Mesendoderm (in vitro differentiated cells): ENCODE measurements at places on chromosomes 5 and 9.

GRCh38 chr5:106380736-106381135 lies 1290.0 kb downstream of the EFNA5 start:
- no peak for DNase-seq

DNA sequence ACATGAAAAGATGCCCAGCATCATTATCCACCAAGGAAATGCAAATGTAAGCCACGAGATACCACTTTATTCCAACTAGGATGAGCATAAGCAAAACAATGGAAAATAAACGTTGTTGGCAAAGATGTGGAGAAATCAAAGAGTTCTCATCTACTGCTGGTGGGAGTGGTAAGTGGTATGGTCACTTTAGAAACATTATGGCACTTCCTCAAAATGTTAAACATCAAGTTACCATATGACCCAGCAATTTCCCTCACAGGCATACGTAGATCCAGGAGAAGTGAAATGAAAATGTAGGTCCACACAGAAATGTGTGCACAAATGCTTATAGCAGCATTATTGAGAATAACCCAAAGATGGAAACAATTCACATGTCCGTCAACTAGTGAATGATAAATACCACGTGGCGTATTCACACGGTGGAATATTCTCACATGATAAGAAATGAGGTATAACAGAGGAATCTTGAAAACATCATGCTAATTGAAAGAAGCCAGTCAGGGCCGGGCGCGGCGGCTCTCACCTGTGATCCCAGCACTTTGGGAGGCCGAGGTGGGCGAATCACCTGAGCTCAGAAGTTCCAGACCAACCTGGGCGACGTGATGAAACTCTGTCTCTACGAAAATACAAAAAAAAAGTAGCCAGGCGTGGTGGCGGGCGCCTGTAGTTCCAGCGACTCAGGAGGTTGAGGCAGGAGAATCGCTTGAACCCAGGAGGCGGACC lies 16.4 kb upstream of the FLT4 start:
- no peak for DNase-seq

GRCh38 chr9:114930056-114930812 lies at the start of gene TNFSF8:
TSS of gene TNFSF8 (minus strand) at chr9:114930591. CDS start at chr9:114930303, 288 bp downstream.
- DNase-seq, result no peak

- no peak for DNase-seq
These were observed 10.9 kb downstream of the HK3 start for GRCh38 chr5:176888016-176888864.

DNA sequence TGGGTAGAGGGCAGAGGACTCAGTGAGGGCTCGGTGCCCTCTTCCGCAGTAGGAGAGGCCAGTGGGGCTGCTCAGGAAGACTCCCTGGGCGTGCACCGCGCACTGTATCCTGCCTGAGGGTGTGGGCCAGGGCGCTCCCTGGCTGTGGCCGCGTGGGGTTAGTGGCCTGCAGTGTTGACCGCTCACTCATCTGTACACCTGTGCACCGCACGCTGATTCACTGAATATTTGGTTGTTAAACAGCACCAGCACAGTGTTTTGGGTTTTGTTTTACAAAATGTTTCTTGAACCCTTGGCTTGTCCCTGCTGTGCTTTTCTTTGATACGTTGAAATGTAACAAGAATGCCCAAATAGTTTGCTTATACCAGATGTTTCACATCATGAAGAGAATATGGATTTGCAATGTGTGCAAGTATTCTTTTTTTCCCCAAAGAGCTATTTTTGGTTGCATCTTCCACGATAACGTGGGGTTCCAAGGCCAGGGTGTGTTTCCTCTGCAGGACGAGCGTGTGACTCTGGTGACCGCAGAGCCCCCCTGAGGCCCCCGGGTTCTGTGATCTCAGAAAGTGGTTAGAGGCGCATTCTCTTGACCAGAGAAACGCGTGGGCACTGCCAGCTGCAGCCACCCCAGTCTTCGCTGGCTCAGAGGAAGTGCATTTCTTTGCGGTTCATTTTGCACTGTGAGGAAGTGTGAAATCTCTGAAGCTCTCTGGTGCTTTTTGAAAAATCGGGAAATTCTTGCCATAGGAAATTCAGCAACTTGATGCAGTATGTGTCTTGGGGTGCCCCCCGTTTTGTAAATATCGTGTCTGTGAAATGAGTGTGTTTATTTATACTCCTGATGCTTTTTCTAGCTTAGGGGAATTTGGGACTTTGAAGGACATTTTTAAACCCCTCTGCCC lies 46.9 kb downstream of the AHRR start:
- no peak for DNase-seq

GRCh38 chr5:180074462-180074861 lies 2.9 kb upstream of the RNF130 start:
- no peak for DNase-seq

GRCh38 chr5:63931836-63932235 lies 30.4 kb downstream of the HTR1A start:
- DNase-seq, result no peak

DNA sequence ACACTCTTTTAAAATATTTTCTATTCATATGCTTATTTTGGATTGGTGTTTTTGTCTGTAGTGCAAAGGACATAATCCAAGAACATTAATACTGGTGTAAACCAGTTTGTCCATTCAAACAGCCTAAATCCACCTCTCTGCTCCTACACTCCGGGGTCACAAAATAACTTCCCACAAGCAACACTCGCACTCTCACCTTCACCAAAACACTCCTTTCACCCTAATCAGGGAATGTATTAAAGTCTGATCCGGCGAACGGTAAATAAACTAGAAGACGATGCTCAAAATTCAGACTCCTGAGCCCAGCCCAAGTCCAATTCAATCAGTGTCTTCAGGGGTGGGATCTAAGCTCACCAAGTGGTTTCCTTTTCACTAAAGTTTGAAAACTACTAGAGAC lies 649 bp downstream of the AP3B1 start:
- peak; percentile 29 for DNase-seq

DNA sequence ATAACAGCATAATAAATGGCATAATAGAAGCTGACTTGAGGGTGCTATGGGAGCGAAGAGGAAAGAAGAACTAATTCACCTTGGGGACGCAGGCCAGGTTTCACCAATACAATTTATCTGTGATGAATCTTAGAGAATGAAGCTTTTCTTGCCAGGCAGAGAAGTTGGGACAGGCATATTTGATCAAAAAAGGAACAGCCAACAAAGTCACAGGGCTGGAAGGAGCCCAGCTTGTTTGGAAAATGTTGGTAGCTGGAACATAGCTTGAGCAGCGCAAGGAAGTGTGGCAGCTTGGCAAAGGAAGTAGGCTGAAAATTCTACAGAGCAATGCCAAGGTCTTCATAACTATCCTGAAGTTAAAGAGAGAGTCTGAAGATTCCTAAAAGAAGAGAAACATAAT lies 181.5 kb upstream of the OR13F1 start:
- no peak for DNase-seq

GRCh38 chr9:14932641-14933040 lies 22.4 kb upstream of the FREM1 start:
- no peak for DNase-seq

DNA sequence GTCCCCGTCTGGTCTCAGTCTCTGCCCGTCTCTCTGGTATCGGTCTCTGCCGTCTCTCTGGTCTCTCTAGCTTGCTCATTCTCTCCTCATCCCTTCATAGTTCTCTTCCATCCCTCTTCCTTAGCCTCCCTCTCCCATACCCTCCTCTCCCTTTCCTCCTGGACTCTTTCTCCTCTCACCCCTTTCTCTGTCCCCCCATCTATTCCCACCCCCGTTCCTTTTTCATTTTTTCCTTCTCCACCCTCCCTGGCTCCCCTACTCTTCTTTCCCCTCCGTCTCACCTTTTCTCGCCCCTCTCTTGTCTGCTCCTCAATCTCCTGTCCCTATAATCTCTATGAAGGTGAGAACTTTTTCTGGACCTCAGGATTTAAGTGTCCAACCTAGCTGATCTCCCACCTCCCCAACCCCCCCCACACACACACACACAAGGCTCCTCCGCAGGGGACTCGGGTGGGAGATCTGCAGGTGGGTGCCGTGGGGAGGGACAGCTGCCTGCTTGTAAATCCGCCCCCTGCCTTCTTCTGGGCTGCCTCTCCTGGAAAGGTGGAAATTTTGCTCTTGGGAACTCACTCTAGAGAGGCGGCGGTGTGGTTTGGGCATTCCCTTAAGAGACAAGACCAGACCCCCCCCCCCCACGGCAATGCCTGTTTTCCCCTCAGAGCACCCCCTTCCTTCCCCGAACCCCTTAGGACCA lies 953 bp downstream of the UBE2QL1 start:
- DNase-seq, result no peak

DNA sequence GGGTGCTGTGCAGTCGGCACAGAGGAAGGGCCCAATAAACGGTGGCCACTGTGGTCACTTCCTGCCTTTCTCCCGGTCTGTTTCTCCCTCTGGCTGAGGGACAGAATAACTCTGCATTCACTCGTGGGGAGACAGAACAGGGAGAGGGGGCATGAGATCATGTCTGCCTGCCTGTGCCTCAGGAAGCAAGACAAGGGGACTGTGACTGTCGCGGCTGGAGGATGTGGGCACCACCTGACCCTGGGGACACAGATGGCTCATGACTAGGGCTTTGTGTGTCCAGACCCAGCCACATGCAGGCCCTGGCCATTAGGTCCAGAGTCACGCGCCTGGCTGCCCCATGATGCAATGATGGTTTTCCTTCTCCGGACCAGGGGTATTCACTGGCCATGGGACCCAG lies 5.8 kb downstream of the TRUB2 start:
- DNase-seq, result no peak

GRCh38 chr9:86452201-86452828 lies 98.1 kb upstream of the TUT7 start:
- no peak for DNase-seq

DNA sequence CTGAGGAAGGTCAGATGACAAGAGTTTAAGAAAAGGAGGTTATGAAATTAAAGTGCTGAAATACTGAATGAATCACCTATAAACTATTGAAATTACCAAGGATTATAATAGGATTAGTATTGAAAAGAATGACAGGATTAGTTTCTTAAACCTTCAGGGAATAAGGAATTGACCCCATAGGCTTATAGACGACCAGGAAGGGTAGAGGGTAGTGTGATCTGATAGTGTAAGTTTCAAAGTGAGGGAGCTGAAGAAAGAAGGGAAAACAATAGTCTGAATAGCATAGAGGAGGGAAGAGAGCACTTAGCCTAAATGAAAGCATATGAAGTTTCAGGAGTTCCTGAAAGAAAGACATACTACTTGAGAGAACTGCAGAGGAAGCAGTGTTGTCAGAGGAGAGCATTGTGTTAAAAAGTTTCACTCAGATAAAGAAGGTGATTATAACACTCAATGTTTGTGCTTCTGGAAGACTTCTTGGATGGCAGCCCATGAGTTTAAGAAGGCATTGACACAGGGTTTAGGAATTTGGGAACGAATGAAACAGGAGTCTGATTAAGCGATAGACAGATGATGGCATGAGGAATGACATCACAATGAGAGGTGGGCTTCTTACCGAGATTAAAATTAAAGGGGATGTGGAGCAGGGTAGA lies 557.9 kb upstream of the GRAMD2B start:
- no peak for DNase-seq

GRCh38 chr5:43514471-43514815 lies 505 bp downstream of the C5orf34 start:
- no peak for DNase-seq
